ENCODE measurements at places on chromosomes 2 and 18.
A peak's percentile ranks its signal among the peaks of the same experiment; 100 is the strongest.

DNA sequence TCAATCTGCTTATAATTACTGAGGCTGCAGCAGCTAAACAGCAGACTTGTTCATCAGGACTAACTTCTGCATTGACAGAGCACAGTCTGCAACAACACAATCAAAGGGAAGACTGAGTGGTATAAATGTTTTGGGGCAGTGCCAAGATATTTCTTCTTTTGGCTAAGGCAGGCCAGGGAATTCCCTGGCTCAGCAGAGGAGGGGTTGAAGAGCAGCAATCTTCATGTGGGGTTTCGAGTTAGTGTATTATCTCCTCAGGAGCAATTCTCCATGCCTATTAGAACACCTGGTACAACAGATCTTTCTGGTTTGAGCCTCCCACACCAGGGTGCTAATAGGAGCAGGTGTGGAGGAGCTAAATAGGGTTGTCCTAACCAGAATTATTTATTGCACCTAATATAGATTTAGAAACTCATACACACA lies 103.0 kb upstream of the STK17B start:
- peak; percentile 66 for DNase-seq

DNA sequence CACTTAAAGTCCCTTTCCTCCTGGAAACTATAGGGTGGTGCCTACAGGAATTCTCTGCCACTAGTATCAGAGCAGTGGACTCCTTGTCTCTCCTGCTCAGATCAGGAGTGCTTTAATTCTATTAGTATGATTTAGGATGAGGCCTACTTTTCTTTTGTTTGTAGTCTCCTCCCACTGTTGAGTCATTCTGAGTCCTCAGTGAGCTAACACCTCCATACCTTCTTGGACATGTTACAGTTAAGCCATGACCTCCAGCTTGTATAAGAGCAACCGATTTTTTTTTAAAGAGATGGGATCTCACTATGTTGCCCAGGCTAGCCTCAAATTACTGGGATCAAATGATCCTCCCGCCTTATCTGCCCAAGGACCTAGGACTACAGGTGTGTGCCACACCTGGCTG lies 48.7 kb upstream of the OTOF start:
- DNase-seq = no peak

GRCh38 chr2:218326315-218326714 lies 30.3 kb upstream of the CATIP start:
- DNase-seq = no peak

GRCh38 chr18:51020536-51020935 lies 9.5 kb upstream of the SMAD4 start:
- DNase-seq = no peak

- no peak for DNase-seq
These were observed 99.2 kb upstream of the ASAP2 start for GRCh38 chr2:9107168-9108025.

GRCh38 chr18:50820901-50821520 lies 1.2 kb upstream of the MRO start:
- peak; percentile 41 for DNase-seq

- no peak for DNase-seq
These were observed 96.9 kb downstream of the TNS1 start for GRCh38 chr2:217905896-217906295.

GRCh38 chr2:148981781-148982180 lies 56.7 kb upstream of the LYPD6B start:
- DNase-seq = no peak

- DNase-seq = peak; percentile 58
These were observed 795 bp upstream of the SETBP1 start for GRCh38 chr18:44679914-44680272.

GRCh38 chr2:152550386-152550785 lies 166.9 kb downstream of the PRPF40A start:
- DNase-seq = no peak

GRCh38 chr2:197277794-197278193 lies 32.8 kb downstream of the ANKRD44 start:
- DNase-seq = no peak

DNA sequence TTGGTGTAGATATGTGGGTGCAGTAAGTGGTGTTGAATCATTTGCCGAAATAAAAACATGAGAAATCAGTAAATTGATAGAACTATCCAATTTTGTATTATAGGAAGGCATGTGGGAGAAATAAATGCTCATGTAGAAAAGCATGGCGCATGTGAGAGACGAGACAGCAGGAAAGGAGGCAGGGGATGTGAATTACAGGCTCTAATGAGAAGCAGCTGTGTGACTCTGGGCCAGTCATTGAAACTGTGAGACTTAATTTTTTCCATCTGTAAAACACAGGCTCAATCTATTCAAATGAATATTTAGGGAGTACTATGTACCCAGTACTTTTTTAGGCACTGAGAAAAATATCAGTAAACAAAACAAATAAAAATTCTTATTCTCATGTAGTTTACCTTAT lies 42.6 kb upstream of the MAP3K20 start:
- DNase-seq = no peak

GRCh38 chr2:81266106-81266505 lies 961.6 kb upstream of the LRRTM1 start:
- DNase-seq = no peak

DNA sequence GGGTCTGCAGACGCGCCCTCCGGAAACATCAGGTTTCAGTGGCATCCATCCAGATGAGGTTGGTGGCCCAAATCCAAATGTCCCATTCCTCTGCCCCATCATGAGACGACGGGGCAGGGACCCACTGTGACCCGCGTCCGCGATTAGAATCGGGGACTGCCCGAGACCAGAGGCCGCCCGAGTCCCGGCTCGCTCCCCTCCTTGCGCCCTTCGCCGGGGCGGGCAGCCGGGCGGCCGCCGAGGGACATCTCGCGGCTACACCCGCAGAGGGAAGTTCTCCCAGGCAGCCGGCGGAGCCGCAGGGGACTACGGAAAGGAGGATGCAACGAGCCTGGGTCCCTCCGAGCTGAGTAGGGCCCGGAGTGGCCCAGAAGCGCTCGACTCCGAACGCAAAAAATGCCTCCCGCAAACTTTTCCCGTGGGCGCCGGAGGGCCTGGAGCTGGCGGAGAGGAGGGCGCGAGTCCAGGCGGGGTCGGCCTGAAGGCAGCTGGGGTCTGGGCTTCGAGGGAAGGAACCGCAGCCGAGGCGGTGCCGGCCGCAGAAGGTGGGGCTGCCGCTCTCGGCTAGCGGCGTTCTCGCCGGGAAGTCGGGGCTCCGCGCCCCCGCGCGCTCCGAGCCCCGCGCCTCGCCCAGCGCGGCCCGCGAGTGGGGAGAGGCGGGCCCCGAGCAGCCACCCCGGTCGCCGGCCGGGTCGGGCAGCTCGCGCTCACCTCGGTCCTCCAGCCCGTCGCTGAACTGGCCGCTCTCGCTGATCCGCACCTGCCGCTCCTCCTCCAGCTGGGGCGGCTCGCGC lies 580 bp downstream of the TMEM163 start:
- DNase-seq = peak; percentile 53

DNA sequence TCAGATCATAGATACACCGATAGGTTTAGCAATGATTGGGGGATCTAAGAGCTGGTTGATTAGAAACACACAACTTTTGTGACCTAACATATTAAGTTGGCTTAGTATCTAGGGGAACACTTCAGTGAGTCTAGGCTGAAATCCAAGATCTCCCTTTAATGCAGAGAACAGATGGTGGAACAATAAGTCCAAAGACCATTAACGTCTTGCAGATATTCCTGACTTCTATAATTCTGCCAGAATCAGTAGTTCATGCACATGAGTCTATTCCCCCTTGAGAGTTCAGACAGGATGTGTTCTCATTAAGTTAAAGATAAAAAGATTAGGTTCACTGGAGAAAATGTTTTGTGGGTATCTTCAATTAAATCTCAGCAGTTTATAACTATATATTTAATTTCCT lies 506.5 kb downstream of the TSN start:
- DNase-seq = no peak

- DNase-seq = no peak
These were observed 136.5 kb upstream of the HS6ST1 start for GRCh38 chr2:128454980-128455720.

GRCh38 chr18:61201511-61201910 lies 131.7 kb upstream of the CDH20 start:
- DNase-seq = no peak

DNA sequence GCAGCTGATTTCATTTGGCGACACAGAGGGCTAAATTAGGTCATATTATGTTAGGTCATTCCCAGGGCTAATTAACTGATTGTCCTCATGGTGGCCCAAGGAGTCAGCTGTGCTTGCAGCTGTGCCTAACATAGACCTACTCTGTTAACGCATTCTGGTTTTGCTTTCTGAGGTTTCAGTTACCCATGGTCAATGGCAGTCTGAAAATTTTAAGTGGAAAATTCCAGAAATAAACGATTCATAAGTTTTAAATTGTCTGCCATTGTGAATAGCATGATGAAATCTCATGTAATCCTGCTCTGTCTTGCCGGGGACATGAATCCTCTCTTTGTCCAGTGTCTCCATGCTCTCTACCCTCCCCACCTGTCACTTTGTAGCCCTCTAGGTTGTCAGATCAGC lies 168.7 kb downstream of the KCNS3 start:
- DNase-seq = no peak

GRCh38 chr18:75727456-75727855 lies 300.0 kb upstream of the SMIM21 start:
- DNase-seq = no peak

DNA sequence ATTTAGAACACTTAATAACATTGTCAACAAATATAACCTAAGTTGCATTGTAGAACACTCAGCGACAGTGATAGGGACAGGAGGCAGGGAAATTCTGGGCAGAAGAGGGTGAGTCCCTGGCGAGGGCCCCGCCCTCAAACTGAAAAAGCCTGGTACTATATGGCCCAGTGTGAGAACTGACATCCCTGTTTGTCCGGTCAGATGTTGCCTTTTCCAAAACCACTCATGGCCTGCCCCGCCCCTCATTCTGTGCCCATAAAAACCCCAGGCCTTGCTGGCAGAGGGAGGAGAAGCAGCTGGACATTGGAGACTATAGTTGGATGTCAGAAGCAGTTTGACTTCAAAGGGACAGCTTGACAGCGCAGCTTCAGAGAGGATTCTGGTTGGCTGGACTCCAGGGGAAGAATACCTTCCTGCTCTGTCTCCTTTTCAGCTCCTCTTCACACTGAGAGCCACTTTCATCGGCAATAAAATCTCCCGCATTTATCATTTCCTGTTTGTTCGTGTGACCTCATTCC lies 47.0 kb downstream of the FAM117B start:
- DNase-seq = no peak

- no peak for DNase-seq
These were observed 1526.9 kb upstream of the ACVR2A start for GRCh38 chr2:146317959-146318358.

GRCh38 chr2:43075054-43075593 lies 151.3 kb downstream of the ZFP36L2 start:
- DNase-seq = no peak

DNA sequence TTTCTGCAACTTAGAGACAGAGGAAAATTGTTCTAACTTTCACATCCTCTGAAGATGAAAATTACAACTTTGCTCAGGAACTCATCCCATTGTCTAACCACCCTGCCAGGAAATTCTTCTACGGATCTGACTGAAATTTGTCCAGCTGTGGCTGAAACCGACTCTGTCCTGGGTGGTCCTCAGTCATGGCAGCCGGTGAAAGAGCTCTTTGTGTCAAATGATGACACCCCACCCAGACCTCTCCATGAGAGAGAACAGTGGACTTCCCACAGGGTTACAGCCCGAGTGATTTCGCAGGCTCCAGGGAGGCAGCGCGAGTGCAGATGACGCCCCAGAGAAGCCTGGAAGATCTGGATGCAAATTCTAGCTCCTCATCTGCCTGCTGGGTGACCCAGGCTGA lies 65.1 kb upstream of the TRIB2 start:
- DNase-seq = no peak

GRCh38 chr18:4586731-4587130 lies 131.6 kb upstream of the DLGAP1 start:
- DNase-seq = no peak

DNA sequence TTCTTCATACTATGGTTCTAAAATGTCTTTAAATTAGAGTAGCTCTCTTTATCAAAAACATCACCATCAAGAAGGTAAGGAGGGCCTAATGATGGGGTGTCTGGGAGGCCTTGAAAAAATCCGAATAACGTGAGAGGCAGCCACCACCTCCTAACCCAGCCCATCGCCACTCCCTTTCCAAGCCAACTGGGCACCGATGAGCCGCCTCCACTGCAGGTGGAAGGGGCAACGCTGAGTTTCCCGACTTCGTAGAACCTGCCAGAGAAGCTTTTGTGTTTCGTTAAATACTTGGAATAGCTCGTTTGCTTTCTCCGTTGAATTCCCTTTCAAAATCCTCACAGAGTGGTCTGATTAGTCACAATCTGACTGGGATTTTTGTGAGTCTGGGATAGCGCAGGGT lies 22.0 kb upstream of the RPL31 start:
- no peak for DNase-seq

DNA sequence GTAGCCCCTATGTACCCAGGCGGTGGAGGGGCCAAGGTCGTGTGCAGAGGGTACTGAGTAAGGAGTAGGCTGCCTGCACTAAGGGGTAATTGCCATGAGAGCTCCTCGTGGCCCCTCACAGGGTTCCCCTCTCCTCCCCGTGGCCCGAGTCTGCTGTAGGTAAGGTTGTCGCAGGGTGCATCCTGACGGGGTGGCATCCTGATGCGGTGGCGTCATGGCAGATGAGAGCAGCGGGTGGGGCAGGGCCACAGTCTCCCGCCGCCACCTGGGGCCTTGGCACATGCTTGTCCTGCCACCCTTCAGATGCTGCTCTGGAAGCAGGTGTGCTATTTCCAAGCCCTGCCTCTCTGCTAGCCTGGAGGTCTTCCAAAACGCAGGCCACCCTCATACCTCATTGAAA lies 89.7 kb downstream of the EIPR1 start:
- DNase-seq = no peak

- no peak for DNase-seq
These were observed 11.0 kb upstream of the FARP2 start for GRCh38 chr2:241344925-241345651.

DNA sequence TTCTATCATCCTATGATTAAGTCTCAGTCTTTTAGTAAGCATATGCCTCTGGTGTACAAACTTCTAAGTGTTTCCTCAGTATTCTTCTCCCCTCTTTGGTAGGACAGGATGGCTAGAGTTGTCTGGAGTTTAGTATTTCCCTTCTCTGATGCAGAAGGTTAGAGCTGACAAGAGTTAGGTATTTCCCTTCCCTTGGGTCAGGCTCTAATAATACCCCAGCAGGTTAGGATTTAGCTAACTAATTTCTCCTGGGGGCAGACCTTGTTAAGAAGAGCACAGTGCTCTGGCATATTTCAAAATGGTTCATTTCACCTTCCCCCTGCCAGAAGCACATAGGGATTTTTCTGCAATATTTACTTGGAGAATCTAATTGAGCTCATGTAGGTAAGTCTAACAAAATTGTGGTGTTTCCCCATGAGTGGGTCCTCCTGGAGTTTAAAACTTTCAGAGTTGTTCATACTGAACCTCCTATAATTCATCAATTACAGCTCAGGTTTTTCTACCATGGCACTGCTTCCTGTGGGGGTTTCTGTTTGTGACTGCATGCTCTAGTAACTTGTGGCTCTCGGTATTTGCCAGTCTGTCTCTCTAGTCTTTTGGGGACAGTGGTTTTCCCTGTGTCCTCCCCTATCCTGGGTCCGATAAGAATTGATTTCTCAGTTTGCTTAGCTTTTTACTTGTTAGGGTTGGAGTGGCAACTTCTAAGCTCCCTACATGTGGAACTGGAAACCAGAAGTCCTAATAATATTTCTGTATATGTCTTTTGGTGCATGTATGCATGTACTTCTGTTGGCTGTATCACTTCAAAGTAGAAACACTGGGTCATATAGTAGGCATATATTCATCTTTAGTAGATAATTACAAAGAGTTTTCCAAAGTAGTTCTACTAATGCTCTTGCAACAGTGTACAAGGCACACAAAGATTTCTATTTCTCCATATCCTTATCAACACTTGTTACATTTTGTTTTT lies 77.7 kb downstream of the GDF7 start:
- no peak for DNase-seq

- DNase-seq = no peak
These were observed 363.6 kb upstream of the CWC22 start for GRCh38 chr2:180370511-180371205.

Measured in germinal center (tissue), 1 donor.